ENCODE measurements at places on chromosomes 5 and 9.

GRCh38 chr9:12716823-12717600 lies 23.8 kb downstream of the TYRP1 start:
- DNase-seq = peak; percentile 35

GRCh38 chr5:9165546-9165945 lies 380.3 kb downstream of the SEMA5A start:
- no peak for DNase-seq

GRCh38 chr5:119816055-119816454 lies 186.7 kb downstream of the FAM170A start:
- no peak for DNase-seq

DNA sequence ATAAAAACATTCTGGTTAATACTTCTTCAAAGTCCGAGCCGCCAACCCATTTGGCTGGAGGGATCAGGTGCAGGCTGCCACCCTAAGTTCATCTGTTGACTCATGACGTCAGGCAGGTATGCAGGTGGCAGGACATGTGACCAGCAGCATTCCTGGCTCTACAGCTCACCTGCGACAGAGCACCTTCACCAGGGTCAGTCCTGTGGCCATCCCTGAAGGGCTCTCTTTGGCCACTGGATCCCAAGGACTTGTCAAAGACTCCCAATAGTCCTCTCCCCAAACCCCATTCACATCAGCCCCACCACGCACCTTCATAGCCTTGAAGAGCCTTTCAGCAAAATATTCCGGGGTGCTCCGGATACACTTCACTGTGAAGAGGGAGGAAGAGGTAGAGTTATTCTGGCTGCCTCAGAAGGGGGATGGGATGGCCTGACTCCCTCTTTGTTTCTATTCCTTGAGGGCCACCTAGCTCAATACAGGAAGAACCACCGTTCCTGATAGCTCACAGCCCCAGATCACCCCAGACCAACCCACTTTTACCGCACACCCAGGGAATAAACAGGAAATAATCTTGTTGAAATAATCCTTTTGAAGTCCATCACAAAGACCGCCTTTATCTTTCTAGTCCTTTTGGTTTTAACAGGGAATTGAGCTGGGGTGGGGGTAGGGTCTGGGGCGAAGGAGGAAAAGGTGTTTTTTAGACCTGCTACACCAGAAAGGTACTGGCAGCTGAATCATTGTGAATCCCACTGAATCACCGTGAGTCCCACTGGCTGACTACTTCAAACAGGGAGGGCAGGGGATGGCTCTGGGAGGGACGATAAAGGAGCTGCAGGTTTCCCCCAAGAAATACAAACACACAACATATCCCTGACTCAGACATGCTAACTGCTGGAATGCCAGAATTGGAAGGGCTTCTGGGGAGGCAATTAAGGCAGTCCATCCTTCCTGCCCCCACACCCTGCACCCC lies 26.4 kb downstream of the ANXA6 start:
- DNase-seq = no peak

Data from NCI-H1105 treated with DMSO at 0.1 percent for 48 hours (cell line).